LHCN-M2 (cell line): ENCODE measurements at places on chromosomes 3 and 15. TPM values are rescaled to one million over a fixed set of nuclear protein-coding genes. Genes with fewer than 3 reads are reported as not detected.

MEGF11 gene
- total RNA-seq = not detected in 2 replicates

HDC gene
- not detected in 2 replicates for total RNA-seq

TP63 gene
- total RNA-seq = 0.06 and 0.34 TPM in 2 replicates

KBTBD8 gene
- total RNA-seq = 1.0 and 1.2 TPM in 2 replicates

SCN5A gene
- 39.0 and 45.9 TPM in 2 replicates for total RNA-seq

ATP8B4 gene
- total RNA-seq = 1.0 and 4.6 TPM in 2 replicates

PP2D1 gene
- total RNA-seq = not detected in 2 replicates

DNA sequence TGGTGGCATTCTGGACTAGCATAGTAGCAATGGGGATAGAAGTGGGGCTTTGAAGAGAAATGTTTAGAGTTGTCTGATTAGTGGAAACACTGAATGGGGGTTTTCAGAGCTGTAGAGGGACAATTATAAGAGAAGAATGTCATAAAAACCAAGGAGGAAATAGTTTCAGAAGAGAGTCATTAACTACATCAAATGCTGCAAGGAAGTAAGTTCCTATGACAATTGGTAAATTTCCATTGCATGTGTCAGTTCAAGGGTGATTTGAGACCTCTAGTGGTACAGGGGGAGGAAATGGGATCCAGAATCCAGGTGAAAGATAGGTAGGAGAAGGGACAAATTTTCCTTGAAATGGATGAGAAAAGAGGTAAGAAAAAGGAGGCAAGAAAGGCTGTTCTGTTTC, 68.3 kb upstream of the TBC1D5 start:
- DNase-seq = peak; percentile 32

DNA sequence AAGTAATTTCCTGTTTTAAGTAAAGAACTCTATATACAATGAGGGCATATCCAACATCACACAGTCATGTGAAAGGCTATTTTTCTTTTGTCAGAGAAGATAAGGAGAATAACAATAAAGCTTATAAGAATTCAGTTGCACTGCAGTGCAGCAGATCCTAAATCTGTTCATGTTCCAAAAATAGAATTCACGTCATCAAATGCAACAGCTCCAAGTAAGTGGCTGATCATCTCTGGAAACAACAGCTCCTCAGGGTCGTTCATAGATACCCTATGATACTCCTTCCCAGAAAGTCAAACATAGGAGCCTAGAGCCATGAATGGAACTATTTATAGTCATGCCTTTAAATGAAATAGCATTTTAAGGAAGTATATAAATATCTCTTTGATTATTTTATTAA, 100.2 kb downstream of the FMN1 start:
- peak; percentile 57 for DNase-seq

DNA sequence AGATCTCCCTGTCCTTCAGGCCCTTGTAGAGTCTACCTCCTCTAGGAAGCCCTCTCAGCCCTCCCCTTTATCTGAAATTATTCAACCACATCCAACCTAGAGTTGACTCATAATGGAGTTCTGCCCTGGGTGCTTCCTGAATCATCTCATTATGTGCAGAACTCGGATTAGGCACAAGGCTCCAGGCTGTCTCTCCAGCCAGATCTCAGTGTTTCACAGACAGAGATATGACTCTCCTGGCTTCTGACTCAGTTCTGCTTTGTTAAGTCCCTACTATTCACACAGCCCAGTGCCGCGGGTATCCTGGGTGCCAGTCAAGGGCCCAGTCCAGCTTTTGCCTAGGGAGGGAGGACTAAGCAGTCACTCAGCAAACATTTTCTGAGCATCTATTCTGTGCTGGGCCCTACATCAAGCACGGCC, 9.3 kb downstream of the STRA6 start:
- DNase-seq = peak; percentile 89

DNA sequence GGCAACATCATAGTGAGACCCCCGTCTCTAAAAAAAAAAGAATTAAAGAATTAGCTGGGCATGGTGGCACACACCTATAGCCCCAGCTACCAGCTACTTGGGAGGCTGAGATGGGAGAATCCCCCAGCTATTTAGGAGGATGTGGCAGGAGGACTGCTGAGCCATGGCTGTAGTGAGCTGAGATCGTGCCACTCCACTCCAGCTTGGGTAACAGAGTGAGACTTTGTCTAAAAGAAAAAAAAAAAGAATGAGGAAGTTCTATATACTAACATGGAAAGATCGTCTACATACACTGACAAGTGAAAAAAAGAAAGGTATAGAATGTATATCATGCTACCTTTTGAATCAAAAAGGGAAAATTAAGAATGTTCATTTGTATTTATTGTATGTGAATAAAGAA, 83.9 kb upstream of the CDAN1 start:
- no peak for DNase-seq

DNA sequence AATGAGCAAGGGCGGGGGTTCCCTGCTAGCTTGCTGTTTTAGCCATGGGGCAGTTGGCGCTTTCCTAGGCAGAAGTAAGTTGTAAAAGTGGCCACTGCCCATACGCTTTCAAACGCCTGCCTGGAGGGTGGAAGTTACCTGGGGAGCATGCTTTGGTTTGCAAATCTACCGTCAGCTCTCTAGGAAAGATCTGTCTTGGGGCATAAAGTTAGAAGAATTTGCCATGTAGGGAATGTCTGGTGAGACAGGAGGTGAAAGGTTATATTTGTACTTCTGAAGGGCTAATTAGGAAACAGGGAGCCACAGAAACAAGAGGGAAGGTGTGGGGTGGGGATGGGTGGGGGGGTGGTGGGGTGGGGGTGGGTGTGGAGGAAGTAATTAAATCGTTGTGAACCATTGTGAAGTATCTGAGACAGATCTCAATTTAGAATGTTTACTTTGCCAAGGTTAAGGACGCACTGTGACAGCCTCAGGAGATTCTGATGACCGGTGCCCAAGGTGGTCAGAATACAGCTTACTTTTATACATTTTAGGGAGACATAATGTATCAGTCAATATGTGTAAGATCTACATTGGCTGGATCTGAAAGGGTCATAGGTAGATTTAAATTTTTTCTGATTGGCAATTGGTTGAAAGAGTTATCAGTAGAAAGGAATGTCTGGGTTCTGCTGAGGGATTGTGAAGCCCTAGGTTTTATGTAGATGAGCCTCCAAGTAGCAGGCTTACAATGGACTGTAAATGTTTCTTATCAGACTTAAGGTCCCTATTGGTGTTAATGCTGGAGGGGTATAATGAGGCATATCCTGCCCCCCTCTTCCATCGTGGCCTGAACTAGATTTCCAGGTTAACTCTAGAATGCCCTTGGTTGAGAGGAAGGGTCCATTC, 62.0 kb upstream of the GCNT3 start:
- no peak for DNase-seq

DNA sequence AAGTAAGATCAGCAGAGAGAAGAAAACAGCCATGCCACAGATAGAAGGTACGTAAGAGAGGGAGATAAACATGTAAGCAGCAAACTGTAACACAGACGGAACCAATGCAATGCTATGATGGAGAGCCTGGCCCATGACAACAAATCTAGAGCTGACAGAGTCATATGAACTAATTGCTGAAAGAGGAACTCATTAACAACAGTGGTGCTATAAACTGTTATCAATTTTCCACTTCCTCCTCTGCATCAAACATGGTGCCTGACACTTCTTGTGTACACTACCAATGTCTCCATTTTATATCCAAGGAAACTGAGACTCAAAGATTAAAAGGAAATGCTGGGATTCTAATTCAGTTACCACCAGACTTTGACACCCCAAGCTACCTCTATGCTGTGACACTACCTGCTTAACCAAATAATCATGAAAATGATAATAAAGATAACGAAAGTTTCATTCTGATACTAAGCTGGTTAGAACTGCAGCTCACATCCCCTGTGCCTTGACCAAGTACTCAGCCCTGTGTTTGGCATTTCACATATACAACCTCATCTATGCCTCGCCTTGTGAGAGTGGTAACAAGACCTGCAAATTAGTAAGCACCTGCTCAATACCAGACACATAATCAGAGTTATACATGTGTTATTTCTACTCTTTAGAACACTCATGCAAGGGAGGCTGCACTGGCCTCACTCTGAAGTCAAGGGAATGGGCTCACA, 79.3 kb downstream of the ANO10 start:
- DNase-seq = no peak

- DNase-seq = no peak
Measured at GRCh38 chr3:37458162-37459120, 284.1 kb upstream of the LRRFIP2 start.

- DNase-seq = no peak
Measured at GRCh38 chr3:191301017-191301416, 28.2 kb upstream of the CCDC50 start.

GRCh38 chr3:159649951-159650350, 338.7 kb upstream of the IL12A start:
- no peak for DNase-seq

GRCh38 chr3:111616417-111617105, 21.4 kb upstream of the ZBED2 start:
- peak; percentile 52 for DNase-seq

GRCh38 chr3:14598143-14598569, 53.4 kb upstream of the CCDC174 start:
- peak; percentile 19 for DNase-seq

GRCh38 chr3:55362210-55362960, 124.7 kb downstream of the WNT5A start:
- DNase-seq = peak; percentile 79

DNA sequence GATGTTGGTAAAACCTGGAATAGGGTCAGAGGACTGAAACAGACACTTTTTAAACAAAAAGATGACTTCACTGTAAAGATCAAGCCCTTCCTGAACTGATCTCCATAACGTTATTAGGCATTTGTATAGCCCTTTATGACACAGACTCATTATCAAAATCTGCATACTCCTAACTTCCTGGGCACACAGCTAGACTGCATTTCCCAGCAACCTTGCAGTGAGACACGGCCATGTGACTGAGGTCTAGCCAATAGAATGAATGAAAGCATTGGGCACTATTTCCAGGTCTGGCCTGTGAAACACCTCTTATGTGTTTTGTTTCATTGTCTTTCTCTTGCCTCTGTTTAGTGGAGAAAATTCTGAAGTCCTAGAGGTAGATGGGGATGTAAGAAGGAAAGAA, 270.4 kb downstream of the NR1D2 start:
- no peak for DNase-seq

GRCh38 chr3:151445273-151446001, 15.4 kb downstream of the IGSF10 start:
- DNase-seq = peak; percentile 80

DNA sequence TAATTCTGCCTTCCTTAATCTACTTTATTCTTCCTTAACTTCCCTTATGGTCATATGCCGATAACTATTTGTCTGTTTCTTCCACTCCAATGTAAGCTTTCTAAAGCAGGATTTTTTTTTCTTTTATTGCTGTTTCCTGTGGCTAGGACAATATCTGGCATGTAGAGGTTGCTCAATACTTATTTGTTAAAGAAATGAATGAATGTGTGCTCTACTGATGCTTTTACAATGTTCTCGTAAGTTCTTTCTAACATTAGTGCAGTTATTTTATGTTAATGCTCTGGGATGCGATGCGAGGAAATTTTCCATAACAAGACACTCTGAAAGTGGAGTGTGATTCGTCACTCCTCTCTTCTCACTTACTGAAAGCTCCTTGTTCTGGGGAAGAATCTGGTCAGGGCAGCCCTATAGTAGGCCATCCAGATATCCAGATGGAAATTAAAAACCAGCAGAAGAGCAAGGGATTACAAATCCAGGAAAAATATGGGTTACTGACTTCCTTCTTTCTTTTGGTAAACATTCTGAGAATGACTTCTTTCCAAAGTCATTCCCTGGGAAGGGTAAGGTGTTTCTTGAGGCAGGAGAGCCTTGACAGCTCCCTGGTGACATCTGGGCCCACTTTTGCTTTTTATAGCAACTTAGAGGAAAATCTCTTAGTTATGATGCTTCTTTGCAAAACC, 420.4 kb downstream of the PDCD6IP start:
- no peak for DNase-seq

- DNase-seq = no peak
Measured at GRCh38 chr3:45947361-45947760, 4.1 kb downstream of the CXCR6 start.

DNA sequence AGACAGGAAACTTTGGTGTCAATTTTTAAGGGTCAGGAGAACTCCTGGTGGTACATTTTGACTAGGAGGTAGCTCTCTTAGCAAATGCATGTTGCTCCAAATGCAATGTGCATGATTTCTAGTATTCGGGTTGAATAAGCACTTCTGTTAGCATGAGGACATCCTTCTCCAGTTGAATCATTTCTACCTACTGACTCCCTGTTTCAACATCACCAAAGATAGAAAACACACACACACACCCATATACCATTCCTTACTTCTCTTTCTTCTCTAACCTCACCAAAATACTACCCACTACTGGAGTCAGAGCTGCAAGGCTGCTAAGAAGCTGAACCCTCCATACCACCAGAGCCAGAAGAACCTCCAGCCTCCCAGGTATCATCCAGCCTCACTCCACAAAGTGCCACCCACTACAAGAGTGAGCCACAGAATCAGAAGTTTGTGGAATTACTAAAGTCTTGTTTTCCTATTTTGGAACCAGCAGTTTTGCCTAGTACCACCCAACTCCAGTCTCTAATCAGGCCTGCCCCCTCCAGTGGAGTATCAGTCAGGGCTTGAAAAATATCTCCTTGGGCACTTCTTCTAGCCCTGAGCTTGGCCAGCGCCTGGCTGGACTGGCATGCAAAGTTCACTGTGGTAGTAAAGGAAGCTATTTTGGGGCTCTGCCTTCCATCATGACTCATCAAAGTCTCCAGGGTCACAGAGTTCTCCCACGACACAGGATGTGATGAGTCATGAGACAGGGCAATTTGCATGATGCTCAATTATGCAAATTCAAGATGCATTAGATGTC, 110.3 kb downstream of the CYP19A1 start:
- peak; percentile 95 for DNase-seq

DNA sequence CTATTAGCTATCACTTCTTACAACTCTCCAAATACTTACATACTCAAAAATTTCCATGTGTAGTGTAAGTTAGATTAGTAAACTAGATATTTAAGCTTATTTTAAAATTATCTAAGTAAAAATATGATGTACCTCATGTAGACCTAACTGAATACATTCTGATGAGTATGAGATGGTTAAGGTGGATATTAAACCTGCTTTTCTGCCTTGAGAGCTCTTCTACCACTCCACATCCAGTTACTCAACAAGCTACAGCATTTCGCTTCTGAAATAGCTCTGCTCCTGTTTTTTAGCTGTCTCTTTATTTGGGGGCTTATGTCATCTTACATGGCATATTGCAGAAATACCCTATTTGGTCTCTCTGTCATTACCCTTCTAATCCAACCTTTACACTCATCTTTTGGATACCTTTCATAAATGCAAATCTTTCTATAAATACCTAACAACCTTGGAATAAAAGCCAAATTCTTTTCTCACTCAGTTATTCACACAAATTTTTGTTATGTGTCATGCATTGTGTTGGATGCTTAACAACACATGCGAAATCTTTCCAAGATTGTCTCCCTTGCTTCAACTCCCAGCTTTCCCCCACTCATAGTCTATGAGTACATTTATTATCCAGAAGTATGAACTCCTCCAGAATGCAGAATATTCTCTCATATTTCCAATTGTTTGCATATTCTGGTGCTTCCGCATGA, 92.0 kb downstream of the ALCAM start:
- no peak for DNase-seq
